Right lobe of liver (tissue), 6 donors: ENCODE measurements at places on chromosomes 7 and 10. TPM values are rescaled to one million over a fixed set of nuclear protein-coding genes. Genes with fewer than 3 reads are reported as not detected.

RSU1 gene
- total RNA-seq: 24.1 TPM

KEL gene
- total RNA-seq: 2.0 TPM

MYL10 gene
- total RNA-seq: not detected

COMTD1 gene
- total RNA-seq: 88.7 TPM

CALD1 gene
- 163 TPM for total RNA-seq

SDK1 gene
- total RNA-seq: 1.4 TPM

RPEL1 gene
- not detected for total RNA-seq

CRTAC1 gene
- not detected for total RNA-seq

NKX1-2 gene
- not detected for total RNA-seq

SPDYE6 gene
- total RNA-seq: not detected
